ENCODE measurements at places on chromosomes 2 and 18.
A peak's percentile ranks its signal among the peaks of the same experiment; 100 is the strongest.

DNA sequence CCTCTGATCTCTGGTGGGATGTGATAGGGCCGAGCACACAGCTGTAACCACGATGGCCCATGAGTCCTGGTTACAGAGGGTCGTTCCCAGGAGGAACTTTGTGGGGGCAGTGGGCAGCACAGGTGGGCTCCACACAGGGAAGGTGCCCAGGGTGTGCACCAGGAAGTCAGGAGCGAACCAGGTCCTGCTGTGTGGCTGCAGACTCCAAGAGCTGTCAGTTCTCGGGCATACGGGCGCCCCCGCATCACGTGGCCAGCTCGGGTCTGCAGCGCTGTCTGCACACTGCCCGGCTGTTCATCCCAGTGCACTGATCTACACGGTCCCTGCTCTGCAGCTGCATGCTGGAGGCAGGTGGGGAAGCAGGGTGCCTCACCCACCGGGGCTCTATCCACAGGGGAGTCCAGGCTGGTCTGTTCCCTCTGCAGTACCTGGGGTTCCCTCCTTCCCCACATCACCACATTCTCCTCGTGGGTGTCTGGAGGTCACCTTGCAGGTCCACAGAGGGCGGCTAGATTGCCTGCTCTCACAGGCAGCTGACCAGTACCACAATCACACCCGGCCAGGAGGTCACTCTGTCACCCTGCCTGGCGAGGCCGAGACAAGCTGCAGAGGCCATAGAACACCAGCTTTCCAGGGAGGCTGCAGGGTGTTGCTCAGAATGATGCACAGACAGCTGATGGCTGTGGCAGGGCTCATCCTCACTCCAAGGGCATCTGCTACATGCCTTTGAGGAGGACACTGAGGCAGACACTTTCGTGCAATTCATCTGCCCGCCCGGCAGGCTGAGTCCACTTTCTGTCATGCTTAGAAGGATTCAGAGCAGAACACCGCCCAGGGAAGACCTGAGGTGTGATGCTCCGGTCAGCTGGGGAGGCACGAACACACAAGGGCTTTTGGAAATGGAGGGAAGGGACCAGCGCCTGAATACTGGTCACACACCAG, 202.7 kb downstream of the EIPR1 start:
- no peak for DNase-seq

DNA sequence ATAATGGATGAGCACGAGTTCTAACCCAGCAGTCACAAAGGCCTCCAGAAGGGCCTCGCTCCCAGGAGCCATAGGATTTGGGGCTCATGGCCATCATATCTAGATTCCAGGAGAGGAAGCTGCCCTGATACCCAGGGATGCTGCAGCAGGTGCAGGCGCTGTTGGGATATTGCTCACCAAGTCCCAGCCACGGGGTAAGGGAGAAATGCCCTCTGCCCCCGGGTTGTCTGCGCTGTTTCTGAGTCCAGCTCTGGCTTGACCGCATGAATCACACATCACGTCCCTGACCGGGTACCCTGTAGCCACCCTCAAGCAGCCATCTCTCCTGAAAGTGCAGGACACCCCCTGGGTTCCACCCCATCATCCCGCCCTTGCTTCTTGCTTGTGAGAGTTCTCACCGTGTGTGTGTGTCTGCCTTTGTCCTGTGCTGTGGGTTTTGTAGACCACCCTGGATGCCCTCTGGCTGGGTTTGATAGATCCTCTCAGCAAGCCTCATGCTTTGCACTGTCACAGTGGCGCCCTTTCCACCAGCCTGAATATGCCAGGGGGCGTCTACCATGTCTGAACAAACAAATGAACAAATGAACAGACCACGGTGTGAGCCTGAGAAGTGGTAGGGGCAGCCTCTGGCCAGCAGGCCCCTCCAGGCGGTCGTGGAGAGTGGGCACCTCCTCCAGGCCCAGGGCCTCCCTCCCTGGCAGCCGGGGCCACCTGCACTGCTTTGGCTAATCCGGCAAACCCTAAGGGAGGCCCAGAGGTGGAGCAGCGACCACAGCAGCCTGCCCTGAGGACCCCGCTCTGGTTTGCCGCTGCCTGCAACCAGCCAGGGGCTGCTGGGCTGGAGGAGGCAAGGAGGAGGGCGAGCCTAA, 32.1 kb downstream of the ADRA2B start:
- DNase-seq = no peak

DNA sequence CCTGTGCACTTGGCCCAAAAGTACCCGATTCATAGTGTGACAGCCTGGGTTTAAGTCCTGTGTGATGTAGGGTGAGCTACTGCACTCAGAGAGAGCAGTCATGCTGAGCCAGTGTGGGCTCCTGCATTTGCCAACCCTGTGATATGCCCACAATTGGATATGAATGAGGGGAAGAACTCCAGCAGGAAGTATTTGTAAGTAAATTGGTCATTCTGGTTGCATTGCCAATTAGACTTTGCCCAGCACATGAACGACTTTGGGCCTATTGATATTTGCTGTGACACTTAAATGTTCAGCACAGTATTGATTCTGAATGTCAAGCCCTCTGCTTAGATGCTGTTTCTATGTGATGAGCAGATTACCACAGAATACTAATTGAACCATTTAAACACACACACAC, 570.9 kb downstream of the PIK3C3 start:
- DNase-seq = no peak

GRCh38 chr2:95165030-95165370, 609 bp upstream of the ZNF2 start:
- DNase-seq = no peak

GRCh38 chr2:215269397-215270117, 42.3 kb upstream of the ATIC start:
- DNase-seq = peak; percentile 59

DNA sequence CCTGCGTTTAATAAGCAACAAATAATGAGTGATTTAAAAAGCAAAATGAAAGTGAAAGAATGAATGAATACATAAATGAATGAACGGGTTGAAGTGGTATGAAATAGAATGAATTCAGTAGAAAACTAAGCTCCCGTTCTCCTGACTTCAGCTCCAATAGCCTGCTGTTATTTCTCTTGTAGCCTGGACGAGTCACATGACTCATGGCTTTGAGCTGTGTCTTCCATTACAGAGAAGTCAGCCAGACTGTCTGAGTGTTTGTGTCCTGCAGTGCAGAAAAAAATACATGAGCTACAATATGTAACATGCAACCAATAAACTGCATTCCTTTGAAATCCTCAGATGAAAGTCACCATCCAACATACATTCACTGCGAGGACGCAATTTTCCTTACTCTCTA, 21.2 kb downstream of the SCG2 start:
- peak; percentile 58 for DNase-seq

GRCh38 chr2:104448661-104449440, 405.1 kb upstream of the POU3F3 start:
- DNase-seq = no peak

DNA sequence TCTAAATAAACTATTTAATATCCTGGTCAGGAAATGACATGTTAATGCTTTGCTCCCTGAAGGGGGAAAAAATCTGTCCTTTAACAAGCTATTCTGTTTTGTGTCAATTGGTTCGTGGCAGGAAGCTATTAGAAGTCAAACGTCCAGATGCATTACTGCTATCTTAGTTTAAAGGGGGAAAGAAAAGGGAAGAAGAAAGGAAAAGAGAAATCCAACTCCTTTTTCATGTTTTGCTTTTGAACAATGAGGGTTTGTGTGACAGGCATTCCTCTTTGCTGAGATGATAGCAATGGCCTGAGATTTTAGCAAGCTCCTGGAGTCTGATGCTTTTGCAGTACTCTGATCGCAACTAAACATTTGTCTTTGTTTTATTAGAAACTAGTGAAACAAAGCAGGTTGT, 24.6 kb downstream of the TRIB2 start:
- DNase-seq = no peak

DNA sequence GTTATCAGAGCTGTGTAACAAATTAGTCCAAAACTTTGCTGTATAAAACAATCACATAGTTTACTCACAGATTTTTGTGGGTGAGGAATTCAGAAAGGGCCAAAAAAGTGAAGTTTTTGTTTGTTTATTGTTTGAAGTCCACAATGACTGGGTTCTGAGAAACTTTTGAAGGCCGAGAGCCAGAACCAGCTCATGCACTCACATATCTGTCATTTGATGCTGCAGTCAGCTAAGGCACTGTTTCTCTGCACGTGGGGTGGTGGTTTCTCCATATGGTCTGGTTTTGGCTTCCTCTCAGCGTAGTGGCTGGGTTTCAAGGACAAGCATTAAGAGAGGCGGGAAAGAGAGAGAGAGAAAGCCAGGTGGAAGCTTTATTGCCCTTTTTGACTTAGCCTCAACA, 131.8 kb downstream of the TWIST2 start:
- no peak for DNase-seq

DNA sequence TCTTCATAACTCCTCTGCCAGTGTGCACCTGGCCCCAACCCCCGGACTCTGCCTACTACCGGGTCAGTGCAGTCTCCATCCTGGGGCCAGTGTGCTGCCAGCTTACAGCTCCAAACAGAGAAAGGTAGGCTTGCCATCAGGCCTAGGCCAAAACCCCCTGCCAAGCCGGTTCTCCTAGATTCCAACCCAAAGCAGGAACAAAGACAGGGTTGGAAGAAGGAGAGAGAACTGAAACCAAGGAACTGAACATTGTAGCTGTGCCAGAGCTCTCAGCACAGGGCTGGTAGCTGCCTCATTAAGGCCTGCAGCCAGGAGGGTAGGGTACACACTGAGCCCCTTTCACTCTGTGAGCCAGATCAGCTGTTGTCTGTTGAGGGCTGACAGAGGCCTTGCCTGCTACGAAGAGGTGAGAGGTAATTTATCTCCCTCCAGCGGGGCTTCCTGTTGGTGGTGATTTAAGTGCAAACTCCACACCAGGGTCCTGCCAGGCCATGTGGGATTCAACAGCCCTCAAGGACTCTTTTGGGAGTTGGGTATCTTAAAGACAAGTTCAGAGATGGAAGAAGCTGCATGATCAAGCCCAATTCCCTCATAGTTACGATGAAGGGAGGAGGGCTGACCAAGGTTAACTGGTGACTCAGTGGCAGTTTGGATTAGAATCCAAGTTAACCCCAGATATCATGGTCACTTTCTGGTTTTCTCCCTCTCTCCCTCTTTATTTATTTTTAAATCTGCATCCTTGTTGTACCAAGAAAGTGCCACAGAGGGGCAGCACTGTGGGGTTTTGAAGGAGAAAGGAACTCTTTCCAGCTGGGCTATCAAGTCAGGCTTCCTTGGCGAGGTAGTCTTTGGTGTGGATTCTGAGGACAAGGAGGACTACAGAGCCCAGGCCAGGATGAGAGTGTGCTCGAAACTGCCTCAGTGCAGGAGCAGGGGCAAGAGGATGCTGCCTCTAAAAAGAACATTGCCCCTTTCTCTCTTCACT, 48.1 kb downstream of the CYRIA start:
- no peak for DNase-seq

DNA sequence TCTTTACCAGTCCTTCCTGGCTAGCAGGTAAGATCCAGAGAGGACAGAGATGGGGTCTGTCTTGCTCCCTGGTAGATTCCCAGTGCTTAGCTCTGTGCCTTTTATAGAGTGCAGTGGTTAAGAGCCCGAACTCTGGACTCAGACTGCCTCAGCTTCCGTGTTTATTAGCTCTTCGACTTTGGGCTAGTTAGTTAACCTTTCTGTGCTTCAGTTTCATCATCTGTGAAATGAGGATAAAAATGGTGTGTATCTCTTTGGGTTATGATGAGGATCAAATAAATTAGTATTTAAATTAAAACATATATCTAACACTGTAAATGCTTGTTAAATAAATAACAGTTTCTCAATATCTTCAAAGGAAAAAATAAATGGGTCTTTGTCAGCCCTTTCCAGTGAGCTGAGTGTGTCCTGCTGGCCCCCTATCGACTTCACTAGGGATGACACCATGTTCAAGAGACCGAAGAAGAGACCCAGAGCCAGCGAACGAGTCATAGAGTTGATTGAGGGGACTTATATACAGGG, 38.2 kb downstream of the CERS6 start:
- DNase-seq = no peak

GRCh38 chr2:202400941-202401340, 24.8 kb downstream of the BMPR2 start:
- no peak for DNase-seq

GRCh38 chr2:144211826-144212225, 308.1 kb downstream of the ZEB2 start:
- no peak for DNase-seq

DNA sequence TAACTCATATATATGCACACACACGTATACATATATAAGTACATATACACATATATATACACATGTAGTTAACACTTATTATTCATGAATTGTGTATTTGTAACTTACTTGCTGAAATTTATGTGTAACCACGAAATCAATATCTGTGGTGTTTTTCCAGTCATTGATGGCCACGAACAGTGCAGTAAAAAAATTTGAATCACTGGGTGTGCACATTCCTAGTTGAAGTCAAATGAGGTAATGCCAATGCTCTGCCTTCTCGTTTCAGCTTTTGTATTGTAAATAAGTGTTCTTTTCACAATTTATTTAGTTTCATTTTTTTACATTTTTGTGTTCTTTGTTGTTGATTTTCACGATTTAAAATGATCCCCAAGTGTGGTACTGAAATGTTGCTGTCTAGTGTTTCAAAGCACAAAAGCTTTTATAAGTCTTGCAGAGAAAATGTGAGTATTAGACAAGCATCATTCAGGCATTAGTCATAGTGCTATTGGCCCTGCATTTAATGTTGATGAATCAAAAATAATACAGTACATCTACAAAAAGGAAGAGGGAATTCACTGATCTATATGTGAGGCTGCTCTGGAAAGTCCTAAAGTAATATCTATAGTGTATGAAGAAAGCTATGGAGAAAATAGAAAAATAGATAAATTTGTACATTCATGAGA, 419.0 kb downstream of the DSC3 start:
- no peak for DNase-seq

DNA sequence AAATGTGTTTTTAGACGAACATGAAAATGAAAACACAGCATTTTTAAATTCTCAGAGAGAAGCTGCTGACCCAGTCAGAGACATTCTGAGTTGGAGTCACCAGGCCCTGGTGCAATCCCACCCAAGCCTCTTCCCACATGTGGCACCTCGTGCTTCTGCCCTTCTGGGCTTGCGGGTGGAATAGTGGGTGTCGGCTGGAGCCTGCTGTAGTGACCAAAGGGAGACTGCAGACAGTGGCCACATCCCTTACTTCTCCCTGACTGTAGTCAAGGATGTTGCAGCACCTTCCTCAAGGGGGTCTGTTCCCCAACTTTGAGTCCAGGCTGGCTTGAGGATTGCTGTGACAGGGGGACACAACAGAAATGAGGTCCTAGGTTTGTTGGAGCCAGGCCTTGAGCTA, 104.4 kb upstream of the GLI2 start:
- DNase-seq = no peak

DNA sequence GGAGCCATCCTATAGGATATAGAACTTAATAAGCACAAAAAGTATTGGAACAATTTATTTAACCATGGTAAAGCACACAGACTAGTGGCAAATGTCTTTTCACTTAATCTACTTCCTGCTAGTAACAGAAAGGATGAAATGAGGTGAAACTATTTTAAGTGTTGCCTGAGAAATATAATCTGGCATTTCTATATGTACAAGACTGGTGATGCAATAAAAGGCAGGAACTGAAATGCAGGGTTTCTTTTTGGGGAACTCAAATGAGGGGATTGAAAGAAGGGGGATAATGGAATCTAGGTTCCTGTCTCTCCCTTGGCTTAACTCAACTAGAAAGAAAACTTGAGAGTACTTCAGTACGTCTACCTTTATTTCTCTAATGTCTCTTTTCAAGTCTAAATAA, 122.3 kb downstream of the MEMO1 start:
- no peak for DNase-seq
